ENCODE measurements at places on chromosomes 6 and 20. TPM values are rescaled to one million over a fixed set of nuclear protein-coding genes. Genes with fewer than 3 reads are reported as not detected.

DNA sequence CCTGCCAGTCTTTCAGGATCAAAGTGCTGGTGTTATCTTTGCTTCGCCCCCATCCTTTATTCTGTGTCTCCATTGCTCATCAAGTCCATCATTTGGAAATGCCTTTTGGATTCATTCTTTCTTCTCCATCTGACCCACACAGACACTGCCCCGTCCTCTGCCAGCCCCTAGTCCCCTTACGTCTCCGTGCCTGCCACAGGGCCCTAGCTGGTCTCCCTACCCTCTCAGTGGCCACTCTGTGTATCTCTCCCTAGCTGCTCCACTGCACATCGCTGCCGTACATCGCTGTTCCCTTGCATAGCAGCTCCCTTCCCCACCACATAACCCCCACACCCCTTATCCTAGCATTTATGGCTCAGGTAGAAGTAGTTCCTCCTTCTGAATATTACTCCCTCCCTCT lies 15.7 kb downstream of the PPP1R3G start:
- no peak for DNase-seq

GRCh38 chr20:40702504-40702903 lies 13.5 kb upstream of the MAFB start:
- DNase-seq: no peak

- DNase-seq: no peak
Measured at GRCh38 chr6:33391922-33392594, 435 bp downstream of the KIFC1 start.

- DNase-seq: no peak
Measured at GRCh38 chr6:32637219-32637880, at the start of gene HLA-DQA1. TSS of gene HLA-DQA1 (plus strand) at chr6:32637406. CDS start at chr6:32637459, 53 bp downstream.

- DNase-seq: no peak
Measured at GRCh38 chr20:8424010-8424409, 291.9 kb downstream of the PLCB1 start.

DNA sequence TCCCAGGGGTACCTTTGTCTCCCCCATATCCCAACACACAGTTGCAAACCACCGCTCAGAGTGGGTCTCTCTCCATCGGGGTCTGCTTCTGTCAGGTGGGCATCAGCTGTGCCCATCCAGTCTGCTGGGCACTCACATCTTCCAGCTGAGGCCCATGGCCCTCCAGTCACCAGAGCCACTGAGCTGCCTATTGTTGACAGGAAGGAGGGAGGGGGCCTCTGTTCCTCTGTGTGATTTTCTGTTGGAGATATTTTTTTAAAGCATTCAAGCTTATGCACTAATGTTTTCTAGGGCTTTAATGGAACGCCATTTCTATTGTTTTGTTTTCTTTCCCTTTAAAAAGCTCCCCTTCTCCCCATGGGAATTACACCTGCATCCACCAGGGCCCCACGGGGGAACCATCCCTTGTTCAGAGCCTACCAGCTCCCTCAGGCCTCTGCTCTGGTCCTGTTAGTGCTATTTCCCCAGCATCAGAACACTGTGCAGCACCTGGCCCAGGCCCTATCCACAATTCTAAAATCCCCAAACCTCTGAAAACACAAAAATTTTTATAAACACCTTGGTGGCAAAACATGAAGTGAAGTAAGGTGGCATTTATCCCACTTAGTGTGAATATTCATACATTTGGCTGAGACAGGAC lies 326.2 kb downstream of the CD83 start:
- DNase-seq: no peak

DNA sequence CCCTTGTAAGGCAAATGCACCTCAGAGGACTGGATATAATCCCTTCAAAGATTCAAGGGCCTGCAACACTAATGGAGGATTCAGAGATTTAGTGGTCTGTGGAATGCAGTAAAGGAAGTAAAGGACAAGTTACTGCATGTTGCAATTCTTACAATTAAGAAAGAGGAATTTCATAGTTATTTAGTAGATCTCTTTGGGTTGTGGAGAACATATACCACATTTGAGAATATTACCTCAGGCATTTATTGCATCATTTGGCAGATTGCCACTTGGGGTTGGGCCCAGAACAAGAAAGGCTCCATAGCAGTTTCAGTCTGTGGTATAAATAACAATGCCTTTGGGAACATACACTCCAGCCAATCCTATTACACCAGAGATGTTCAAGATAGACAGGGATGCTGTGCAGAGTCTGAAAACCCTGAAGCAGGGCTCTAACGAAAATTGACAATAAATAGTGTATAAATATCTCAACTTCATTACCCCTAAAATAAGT lies 20.9 kb upstream of the EPM2A start:
- no peak for DNase-seq

- no peak for DNase-seq
Measured at GRCh38 chr6:88599571-88599970, 363.8 kb downstream of the RNGTT start.

DNA sequence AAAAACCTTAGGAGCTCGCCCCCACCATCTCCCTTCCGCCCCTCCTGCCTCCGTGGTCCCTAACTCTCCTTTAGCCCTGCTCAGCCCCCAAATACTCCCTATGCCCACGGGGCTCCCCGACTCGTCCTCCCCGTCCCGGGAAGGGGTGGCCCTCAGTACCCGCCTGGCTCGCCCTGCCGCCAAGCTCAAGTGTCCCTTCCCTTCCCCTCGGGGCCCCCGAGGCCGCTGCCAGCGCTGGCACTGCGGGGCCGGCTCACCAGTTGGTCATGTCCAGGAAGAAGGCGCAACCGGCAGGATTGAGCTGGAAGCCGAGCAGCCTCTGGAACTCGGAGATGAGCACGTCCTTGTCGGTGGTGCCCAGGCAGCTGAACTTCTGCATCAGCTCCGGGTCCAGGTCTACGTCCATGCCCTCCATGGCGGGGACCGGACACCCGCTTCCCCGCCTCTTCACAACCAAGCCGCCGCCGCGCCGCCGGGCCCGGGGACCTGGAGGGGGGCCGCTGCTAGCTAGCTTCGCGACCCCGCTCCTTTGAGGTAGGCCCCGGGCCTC lies 303 bp downstream of the ILRUN start:
- no peak for DNase-seq

- DNase-seq: no peak
Measured at GRCh38 chr20:45878076-45878761, 2.8 kb upstream of the ZSWIM1 start.

DNA sequence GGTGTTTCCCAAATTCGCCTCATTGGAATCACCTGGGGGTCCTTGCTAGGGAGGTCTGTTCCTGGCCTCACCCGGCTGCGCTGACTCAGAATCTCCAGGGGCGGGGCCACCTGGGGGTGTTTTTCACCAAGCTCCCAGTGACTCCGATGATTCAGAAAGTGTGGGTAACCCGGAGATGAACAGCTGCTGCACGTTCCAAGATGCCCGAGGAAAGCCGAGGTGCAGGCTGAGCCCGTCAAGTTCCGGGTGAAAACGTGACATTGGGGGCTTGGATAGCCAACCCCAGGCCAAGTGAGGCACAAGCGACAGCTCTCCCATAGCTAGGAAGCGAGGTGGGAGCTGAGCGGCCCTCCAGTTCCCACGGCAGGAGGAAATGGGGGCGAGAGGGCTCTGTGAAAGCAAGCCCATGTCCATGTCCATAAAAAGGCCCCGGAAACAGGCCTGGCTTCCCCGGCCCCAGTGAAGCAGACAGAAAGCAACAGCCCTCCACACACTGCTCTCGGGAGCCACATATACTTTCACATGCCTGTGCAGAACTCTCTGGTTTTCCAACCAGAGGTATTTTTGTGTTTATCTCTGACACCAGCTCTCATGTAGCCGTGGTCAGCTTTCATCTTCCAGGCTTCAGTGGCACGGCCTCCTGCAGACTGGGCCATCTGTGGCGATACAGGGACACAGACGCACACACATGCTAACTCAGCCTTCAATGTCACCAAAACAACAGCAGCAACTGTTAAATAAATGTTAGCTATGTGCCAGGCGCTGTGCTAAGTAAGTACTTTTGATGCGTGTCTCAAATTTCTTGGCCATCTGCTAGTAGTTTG lies 90.7 kb upstream of the CCDC28A start:
- no peak for DNase-seq

DNA sequence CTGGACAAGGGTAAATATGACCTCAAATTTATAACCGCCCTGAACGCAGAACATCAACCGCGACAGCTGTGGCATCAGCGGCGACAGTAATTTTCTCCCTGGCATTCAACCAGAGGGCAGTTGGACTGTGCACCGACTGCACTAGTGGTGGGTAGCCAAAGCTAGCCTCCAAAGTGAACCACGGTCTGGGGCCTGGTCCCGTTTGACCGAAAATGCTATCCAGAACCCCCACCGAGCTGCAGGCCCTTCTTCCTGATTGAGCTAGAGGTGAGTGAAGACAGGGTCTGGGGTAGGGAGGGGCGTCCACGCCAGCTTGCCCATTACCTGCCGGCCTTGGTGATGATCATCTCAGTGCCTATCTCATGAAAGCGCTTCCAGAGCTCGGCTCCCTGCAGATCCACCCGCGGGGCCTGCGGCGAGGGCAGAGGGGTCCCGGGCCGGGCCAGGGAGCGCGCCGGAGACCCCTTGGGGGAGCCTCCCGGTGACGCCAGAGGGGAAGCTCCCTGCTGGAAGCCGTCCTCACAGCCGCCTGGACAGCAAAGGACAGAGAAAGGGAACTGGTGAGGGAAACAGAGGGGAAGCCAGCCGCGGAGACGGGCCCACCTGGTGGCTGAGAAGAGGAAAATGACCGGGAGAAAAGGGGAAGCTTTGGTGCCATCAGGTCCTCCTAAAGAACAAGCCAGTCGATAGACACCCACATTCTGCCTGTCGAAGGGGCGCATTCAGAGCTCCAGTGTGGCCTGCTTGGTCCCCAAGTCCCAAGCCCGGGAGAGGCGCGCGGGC lies 2.0 kb downstream of the TBX18 start:
- DNase-seq: no peak

- DNase-seq: no peak
Measured at GRCh38 chr6:137227871-137228302, 8.7 kb upstream of the IFNGR1 start.

DNA sequence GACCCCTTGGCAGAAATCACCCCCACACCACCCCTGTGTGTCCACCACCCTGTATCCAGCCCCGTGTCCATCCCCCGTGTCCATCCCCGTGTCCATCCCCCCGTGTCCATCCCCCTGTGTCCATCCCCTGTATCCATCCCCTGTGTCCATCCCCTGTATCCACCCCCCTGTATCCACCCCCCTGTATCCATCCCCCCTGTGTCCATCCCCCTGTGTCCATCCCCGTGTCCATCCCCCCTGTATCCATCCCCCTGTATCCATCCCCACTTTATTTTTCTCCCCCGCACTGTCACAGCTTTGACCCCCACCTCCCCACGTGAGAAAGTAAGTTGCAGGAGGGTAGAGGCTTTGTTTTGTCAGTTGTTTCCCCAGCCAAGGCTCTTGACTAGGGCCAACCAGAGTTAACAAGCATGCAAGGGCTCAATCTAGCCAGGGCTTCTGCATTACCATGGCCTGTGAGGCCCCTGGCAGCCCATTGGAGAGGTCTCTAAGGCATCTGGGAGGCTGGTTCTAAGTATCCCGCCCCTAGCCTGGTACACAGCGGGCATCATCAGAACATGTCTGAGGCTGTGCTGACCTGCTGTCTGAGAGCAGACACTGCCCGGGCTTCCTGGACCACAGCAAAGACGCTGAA lies 18.1 kb upstream of the SIRPA start:
- no peak for DNase-seq

DNA sequence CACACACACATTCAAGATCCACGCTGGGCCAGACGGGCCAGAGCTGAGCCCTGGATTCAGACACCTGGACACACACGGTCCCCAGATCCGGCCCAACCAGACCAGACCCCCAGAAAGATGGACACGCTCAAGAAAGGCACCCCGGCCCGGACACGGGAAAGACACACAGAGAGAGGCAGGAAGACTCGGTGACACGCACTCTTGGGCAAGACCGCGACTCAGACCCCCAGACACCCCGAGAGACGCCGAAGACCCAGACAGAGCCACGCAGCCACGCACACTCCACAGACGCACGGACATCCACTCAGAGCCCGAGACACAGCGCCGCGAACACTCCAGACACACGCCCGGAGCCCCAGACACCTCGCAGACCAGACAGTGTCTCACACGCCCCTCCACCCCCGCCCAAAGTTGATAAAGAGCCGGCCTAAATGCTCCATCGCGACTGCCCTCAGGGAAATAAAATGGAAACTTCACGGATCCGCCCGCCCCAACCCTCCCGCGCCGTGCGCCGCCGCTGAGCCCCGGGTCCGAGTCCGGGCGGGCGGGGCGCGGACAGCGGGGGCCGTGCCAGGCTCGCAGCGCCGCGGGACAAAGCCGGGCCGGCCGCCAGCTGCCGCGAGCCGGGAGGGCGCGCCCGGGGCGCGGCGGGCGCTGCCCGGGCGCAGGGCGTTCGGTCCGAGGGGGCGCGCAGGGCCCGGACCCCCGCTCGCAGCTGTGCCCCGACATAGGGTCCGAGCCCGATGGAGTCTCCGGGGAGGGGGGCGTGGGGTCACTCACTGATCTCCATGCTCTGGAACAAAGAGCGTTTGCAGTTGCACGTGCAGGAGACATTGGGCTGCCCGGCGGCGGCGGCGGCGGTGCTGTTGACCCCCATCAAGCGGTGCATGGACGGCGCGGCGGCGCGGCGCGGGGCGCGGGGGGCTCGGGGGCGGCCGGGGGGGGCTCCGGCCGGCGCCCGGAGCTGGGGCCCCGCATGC lies 831 bp downstream of the PMEPA1 start:
- no peak for DNase-seq

DNA sequence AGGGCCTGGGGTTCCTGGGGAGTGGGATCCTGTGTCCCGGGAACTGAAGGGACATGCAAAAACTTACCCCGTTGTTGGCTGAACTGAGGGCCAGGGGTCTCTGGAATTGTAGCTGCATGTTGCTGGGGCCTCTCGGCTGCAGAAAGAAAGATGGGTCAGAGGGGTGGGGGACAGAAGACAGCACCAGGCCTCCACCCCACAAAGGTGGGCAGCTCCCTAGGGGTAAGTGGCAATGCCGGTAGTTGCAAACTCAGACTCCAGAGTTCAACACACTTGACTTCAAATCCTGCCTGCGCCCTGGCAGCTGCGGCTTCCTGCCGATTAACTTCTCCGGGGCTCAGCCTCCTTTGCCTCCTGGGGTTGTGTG lies 4.8 kb downstream of the ZBP1 start:
- DNase-seq: no peak

DNA sequence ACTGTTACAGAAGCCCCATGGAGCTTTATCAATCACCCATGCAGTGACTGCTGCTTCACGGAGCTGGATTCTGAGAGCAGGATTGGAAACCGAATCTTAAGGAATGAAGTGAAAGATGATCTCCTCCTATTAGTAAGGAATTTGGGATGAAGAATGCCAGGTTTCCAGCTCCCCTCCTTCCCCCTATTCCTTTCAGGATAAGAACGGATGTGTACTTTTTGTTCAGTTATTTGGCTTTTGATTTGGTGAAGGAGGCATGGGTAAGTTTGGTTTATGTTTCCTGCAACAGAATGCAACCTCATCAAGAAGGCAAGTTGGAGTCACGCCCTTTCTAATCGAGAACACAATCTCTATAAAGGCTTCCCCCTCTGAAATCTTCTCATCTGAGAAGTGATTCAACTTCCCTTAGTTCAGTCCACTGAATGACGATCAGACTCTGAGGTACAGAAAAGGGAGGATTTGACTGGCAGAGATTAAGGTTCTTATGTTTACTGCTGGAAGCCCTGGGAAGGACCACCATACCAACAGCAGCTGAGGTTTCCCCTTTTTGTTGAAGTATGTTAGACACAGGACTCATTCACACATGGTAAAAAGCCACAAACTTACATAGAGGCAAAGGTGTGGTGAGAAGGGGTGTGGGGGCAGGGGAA lies 5.5 kb downstream of the ELMO2 start:
- DNase-seq: no peak

The BPIFB2 gene
- 0.15 TPM for total RNA-seq

The CLPSL1 gene
- not detected for total RNA-seq

The TREML4 gene
- not detected for total RNA-seq

The ANGPT4 gene
- not detected for total RNA-seq

The PFDN6 gene
- 90.5 TPM for total RNA-seq

The HSD17B8 gene
- 22.0 TPM for total RNA-seq

The SCUBE3 gene
- total RNA-seq: 0.05 TPM

The CTCFL gene
- 0.34 TPM for total RNA-seq
